ENCODE measurements at places on chromosomes 12 and 14.
A peak's percentile ranks its signal among the peaks of the same experiment; 100 is the strongest.

- peak; percentile 25 for DNase-seq
These were observed 572 bp downstream of the RAN start for GRCh38 chr12:130872179-130873096.

DNA sequence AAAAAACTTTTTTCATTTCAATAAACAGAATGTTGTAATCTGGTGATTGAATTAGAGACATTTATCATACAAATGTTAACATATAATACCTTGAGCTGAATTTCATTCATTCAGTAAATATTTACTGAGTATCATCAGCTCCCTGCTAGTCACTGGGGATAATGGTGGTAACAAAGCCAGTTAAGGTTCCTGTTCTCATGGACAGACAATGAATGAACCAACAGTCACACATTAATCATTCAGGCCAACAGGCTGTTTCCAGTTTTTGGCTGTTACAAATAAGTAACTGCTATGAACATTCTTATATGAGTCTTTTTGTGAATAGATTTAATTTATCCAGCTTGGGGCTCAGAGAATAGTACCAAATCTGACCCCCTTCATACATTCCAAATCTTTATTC, 13.5 kb downstream of the EXD2 start:
- no peak for DNase-seq

- no peak for DNase-seq
These were observed 471.2 kb downstream of the DIO2 start for GRCh38 chr14:79740066-79740601.

- DNase-seq = no peak
These were observed 144.2 kb upstream of the FRMD6 start for GRCh38 chr14:51507511-51507905.

Measured in stimulated activated CD4-positive, alpha-beta T cell treated with anti-CD3 and anti-CD28 coated beads, Interleukin-1b, Interleukin-23, amount 100 ng/mL, for 24 hours (primary cell).